ENCODE measurements at places on chromosomes 3 and 15. TPM values are rescaled to one million over a fixed set of nuclear protein-coding genes. Genes with fewer than 3 reads are reported as not detected.

FBN1 gene
- 7.9 TPM for total RNA-seq

GRCh38 chr3:45790596-45790995, 5.7 kb downstream of the SLC6A20 start:
- DNase-seq = peak; percentile 39

GRCh38 chr15:39784125-39784524, 1.5 kb upstream of the FSIP1 start:
- DNase-seq = no peak

DNASE1L3 gene
- total RNA-seq = not detected

CLEC3B gene
- 0.43 TPM for total RNA-seq

GRCh38 chr3:196207159-196207832, 3.9 kb downstream of the ZDHHC19 start:
- no peak for DNase-seq

GRCh38 chr15:79221696-79222095, 60.8 kb upstream of the ANKRD34C start:
- DNase-seq = no peak

GRCh38 chr3:11014253-11014652, 21.7 kb downstream of the SLC6A1 start:
- no peak for DNase-seq

GRCh38 chr15:47932951-47933641, 187.7 kb upstream of the SLC24A5 start:
- no peak for DNase-seq

DNA sequence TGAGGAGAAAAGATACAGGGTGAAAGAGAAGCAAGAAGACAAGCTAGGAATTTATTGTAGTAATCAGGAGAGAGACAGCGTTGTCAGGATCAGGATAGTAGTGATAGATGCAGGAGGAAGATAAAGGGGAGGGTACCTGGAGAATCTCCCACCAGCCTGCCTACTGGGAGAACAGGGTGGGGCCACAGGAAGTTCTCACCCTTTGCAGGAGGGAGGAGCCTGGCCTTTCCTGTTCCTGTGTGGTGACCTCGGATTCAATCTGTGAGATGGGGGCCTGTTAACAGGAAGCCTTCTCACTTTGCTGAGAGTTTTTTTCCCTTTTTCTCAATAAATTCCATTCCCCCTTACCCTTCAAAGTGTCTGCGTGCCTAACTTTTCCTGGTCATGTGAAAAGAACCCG, 37.6 kb downstream of the GMPS start:
- no peak for DNase-seq

MOBP gene
- not detected for total RNA-seq

GRCh38 chr15:90113166-90113565, 10.9 kb upstream of the IDH2 start:
- DNase-seq = no peak

COX5A gene
- total RNA-seq = 307 TPM

DNA sequence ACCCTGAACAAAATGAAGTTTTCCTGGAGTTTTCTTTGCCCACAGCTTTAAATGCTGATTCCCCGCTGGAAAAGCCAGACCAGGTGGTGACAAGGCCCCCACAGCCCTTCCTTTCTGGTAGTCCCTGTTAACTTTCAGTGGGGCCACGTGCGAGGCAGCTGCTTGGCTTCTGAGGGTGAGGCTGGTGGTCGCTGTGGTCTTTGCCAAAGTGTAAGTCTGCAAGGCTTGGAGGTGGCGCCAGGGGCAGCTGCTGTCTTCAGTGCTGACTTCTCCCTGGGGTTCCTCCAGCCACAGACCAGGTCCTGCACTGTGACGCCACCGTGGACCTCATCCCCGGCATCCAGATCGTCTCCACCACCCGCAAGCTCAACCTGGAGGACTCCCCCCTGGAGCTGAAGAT, 54.1 kb upstream of the TAMM41 start:
- DNase-seq = no peak

RAD51 gene
- total RNA-seq = 20.5 TPM

DNA sequence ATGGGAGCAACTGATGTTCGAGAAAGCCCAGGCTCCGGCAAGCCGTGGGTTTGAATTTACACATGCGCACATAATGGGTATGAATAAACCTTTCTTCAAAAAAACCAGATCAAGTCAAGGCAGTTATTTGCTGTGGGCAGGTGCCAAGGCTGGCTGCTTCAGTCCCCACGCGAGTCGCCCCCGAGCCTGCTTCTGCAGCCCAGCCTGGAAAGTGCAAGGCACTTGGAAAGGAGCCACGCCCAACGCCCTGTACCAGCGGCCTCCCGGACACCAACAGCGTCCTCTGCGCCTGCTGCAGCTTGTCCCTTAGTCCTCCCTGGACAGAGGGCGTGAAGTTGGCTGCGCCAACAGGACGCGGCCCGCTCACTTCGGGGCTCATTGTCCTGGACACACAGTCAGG, 68.9 kb downstream of the KLF15 start:
- no peak for DNase-seq

GRCh38 chr3:126391631-126392030, 3.1 kb upstream of the CFAP100 start:
- no peak for DNase-seq

ALS2CL gene
- total RNA-seq = 31.7 TPM

GRCh38 chr3:183100376-183100775, 1.1 kb upstream of the MCCC1 start:
- no peak for DNase-seq

GRCh38 chr15:90816401-90817116, 51.8 kb upstream of the FURIN start:
- no peak for DNase-seq

GRCh38 chr3:125433091-125433534, 58.0 kb upstream of the ZNF148 start:
- no peak for DNase-seq

- no peak for DNase-seq
Observed at GRCh38 chr3:11391174-11391879, 119.1 kb downstream of the ATG7 start.

ISL2 gene
- 1.2 TPM for total RNA-seq

DNA sequence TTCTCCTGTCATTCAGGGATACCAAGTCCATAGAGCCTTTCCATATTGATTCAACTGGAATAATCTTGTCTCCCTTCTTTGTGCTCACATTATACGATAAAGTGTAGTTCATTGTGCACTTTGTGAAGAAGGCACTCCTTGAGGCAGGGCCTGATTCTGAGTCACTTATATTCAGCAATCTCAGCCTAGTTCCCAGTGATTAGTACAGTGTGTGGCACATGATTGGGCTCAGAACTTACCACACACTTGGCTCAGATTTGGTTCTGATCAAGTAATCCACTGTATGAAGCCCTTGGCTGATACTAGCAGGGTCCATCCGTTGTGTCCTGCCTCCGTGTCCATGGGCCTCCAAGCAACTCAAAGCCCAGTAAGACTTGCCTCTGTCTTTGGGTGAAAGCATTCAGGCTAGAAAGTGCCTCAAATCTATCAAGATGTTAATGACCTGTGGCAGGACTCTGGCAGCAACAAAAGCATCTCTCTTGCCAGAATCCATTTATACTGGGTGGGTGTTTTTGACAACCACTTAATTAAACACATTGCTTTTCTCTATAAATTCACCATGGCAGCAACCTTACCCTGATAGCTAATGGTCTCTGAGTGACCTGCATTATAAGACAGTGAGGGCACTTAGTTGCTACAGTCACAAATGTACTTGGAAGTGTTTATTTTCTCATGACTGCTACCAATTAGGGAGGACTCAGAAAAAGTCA, 51.3 kb downstream of the TPRG1 start:
- DNase-seq = no peak

DNA sequence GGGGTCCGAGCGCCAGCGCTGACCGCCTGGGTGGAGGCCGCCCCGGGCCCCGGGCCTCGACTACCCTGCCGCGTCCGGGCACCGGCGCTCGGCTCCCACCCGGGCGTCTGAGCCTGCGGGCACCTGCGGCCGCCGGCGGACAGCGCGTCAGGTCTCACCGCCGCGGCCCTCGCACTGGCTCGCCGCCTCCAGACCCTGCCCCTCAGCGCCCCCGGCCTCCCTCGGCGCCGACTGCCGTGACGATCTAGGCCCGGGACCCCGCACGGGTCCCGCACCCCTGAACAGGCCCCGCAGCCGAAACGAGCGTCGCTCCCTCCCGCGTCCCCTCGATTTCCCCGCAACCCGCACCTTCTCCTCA, 297 bp downstream of the PRC1 start:
- no peak for DNase-seq

GNAT1 gene
- not detected for total RNA-seq

GRCh38 chr15:89673165-89673512, 6.0 kb downstream of the PLIN1 start:
- no peak for DNase-seq

GRCh38 chr3:107813026-107813425, 277.8 kb downstream of the CD47 start:
- DNase-seq = no peak

- no peak for DNase-seq
Observed at GRCh38 chr3:1830851-1831250, 267.8 kb upstream of the CNTN4 start.

GNB4 gene
- 26.8 TPM for total RNA-seq

TIGIT gene
- not detected for total RNA-seq

FRMD5 gene
- 3.8 TPM for total RNA-seq

DNA sequence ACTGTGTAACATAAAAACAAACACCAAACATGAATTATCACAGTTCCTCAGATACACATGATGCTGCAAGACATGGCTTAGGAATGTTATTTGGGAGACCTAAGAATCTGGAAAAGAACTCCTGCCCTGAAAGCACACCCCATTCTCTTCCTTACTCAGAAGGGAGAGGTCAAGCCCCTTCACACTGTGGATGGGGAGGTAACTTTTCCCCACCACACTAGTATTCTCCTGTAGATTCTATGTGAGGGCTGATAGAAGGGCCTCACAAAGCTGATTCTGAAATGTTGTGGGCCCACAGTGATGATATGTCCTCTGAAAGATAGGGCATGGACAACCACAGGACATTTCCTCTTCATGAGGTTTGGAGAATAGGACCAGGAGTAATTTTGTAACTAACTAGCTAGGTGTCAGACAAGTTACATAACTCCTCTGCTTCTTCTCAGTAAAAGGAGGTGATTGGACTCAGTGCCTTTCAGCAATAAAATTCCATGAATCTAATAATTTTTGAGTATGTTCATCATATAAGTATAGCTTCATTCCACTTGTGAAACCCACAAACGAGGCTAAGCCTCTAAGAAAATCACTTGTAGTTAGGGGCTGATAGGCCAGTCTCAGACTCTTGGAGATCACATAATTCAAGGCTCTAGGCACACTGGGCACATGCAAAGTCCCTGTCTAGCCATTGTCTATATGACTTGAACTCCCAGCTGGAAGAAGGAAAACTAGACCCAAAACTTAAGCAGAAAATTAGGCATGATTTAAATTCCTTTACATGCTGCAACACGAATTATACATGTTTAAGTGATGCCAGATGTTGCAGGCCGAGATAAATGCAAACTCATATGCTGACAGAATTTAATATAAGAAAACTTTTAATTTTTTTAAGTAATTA, 7.5 kb downstream of the PTX3 start:
- DNase-seq = no peak

GRCh38 chr3:42600958-42601675, 631 bp downstream of the NKTR start:
- no peak for DNase-seq

DNA sequence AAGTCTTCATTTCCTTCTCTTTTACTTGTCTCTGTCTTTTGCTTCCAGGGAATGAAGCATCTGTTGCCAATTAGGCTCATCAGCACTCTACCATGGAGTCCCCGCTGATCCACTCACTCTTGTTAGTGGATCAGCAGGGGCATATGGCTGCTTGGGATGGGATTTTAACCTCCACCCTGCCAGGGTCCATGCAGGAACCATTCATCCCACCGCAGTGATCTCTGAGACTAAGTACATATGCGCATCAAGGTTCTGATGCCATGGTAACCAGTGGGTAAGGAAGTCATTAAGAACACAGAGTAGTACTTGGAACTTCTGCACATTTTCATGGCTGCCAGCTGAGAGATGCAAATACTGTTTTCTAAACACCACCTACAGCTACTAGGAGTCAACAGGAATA, 374.0 kb upstream of the ALCAM start:
- no peak for DNase-seq

DNA sequence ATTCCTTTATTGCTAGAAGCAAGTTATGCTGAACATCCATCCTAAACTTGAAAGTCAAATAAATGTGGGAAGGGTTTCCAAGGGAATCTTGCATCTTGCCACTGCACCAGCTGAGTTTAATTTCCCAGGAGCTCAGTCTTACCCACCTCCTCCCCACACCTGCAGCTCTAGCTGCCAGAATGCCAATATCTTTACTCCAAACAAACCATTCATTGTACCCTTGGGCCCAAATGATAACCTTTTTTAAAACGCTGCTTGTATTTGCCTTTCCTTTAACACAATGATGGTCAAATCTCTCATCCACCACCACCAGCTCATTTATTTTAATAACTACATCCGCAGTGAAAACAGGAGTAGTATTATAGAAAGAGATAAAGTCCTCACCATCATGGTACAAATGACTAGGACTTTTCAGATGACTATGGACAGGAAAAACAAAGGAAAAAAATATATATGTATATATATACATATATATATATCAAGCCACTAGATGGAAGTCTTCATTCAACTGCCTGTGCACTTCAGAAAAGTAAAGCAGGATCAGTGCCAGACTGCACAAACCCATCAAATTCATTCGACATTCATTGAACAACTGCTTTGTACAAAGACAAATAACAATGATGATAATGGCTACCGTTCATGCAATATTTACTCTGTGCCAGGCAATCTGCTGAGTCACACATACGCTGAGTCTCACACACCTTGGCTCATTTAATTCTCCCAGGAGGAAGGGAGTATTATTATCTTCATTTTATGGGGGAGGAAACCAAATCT, 44.0 kb downstream of the BFSP2 start:
- DNase-seq = no peak

DNA sequence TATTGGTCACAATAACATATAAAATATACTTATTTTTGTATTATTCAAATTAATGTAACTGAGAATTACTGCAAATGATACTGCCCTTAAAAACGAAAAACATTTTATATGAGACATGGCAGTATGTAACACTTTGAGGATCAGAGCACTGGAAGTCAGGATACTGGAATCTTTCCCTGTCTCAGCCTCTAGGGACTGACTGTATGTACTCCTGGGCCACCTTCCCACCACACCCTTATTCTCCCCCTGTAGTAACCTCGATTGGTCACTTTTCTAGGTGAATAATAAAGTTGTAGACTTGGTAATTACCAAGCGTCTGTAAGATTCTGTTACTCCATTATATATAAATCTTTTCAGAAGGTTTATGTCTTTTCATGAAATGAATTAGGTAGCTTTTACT, 43.0 kb downstream of the LRRC49 start:
- no peak for DNase-seq

- no peak for DNase-seq
Observed at GRCh38 chr3:100880072-100880471, 113.1 kb downstream of the ABI3BP start.

DNA sequence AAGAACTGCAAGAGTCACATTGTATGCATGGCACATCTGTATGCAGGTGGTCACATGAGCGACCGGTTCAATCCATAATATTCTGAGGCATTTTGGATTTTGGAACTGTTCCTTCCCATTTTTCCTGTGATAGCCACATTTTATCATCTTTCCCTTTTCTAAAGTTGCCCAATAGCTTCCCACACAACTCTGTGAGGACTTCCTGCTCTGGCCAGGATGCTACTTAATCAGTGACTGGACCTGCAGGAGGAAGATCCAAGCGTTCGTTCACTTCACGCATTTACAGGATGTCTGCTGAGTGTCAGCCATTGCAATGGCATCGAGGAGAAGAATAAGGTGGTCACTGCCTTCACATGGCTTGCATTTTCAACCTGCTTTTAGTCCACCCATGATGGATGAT, 9.8 kb downstream of the KLHL6 start:
- no peak for DNase-seq

LMAN1L gene
- not detected for total RNA-seq

- DNase-seq = no peak
Observed at GRCh38 chr15:72353266-72353665, 22.5 kb downstream of the HEXA start.

TIMP4 gene
- total RNA-seq = 0.48 TPM

ANKRD34C gene
- not detected for total RNA-seq

All from type B pancreatic cell (in vitro differentiated cells).